ENCODE measurements at places on chromosomes 1 and 21.

DNA sequence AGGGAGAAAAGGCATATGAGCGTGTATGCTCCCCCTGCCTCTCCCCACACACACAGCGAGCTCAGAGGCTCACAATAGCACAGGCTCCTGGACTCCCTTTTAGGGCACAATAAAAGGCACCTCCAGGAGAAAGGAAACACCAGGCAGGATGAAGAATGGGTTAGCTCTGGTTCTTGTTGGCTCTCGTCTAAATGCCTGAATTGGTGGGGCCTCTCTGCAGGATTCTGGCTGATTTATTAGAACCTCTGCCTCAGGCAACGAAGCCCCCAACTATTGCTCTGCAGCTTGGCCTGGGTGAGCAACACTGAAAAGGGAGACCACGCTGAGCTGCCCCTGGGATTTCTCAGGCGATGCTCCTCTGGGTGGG, 590.9 kb upstream of the PLXNA2 start:
- DNase-seq: no peak

GRCh38 chr1:61053712-61054600, 28.4 kb upstream of the NFIA start:
- DNase-seq: no peak

DNA sequence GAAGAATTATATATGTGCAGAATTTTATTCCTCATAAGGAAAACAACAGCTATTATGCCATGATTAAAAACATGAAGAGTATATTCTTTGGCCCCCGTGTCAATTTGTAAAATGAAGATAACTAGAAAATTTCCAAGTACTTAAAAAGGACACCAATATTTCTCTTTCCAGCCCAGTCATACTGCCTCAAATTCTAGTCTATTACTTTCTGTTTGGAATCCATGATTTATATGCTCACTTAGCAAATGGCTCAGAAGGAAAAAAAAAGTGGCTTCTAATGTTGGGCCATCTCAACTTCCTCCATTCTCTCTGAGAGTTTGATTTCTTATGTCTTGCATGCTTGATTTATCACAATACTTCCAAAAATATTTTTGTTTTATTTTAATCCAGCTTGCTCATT, 1431.1 kb downstream of the AMY1C start:
- no peak for DNase-seq

GRCh38 chr1:48089356-48089891, 92.2 kb upstream of the TRABD2B start:
- no peak for DNase-seq

DNA sequence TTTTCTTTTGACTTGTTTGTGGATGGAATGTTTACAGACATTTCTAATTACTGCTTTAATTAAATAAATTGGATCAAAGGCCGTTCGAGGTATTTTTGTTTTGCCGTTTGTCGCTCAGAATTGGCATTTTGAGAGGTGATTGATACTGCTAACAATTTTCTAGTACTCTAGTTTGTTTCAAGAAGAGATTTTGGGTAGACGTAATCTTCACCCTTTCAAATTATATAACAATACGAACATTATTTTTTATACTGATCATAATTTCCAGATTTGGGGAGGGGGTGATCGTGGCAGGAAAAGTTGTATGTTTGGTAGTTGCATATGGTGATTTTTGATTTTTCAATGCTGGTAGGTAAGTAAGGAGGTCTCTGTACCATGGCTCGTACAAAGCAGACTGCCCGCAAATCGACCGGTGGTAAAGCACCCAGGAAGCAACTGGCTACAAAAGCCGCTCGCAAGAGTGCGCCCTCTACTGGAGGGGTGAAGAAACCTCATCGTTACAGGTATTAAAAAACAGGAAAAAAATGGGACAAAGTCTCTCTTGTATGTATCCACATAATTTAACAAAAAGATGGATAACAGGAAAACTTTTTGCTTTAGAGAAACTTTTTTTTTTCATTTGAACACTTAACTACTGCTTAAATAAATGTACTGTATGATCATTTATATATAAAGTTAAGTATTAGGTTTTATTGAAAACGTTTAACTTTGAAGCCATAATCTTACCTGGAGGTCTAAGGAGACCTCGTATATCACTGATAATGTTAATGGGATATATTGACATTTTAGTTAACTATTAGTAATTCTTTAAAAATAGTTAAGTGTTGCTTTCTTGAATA, 1.7 kb downstream of the H3-3A start:
- DNase-seq: no peak

DNA sequence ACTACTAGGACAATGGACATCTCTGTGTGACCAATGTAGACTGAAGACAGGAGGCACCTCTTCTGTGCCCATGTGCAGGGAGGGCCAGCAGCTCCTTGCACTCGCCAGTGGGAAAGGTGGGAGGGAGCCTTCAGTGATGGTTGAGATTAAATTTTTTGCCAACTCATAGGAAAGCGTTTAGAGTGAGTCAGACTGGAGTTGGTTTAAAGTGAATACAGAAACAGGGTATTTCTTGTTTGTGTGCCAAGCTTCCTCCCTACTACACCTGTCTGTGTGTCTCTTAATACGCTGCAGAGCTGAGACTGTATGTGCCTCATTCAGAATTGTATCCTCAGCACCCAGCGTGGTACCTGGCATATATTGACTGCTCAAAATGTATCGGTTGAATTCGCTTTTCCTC, 13.5 kb upstream of the COL16A1 start:
- no peak for DNase-seq

DNA sequence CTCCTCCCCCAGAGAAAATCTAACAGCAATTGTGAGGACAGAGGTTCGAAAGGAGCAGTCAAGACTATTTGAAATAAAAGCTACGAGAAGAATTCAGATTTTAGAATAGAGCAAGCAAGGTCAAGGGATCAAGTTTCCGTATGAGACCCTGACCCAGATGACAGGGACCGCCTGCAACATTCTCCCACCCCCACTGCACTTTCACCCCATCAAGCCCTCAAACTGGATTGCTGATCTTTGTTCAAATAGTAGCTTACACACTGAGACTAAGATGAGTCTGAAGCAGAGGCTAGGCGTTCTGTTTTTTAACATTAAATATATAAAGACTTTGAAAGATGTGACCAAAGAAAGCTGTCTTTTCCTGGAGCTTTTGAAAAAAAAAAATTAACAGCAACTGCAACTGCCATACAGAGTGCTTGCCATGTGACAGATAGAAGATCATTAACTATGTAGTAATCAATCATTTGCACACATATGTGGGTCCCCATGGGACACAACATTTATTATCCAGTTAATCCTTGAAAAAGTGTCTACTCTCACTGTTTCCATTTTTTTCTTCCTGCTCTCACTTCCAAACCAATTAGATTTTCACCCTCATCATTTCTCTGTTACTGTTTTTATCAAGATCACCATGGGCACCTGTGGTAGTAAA, 120.0 kb downstream of the GRIK1 start:
- no peak for DNase-seq

DNA sequence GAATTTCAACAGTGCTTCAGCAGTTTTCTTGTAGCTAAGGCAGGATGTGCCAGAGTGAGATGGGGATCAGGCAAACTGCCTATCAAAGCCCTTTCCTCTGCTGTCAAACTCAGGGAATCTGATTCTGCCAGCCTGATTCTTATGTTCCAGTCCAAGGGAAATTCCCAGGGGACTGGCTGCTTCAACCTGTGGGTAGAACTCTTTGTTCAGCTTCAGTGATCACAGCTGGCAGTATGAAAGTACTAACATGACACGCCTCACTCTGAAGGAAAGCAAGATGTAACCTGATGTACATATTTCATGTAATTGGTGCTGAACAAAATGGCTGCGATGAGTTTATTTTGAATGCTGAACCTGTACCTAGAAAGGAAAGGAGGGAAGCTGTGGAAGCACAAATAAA, 40.1 kb upstream of the SLC5A9 start:
- DNase-seq: no peak

GRCh38 chr1:221169447-221169889, 290.2 kb downstream of the HLX start:
- no peak for DNase-seq

GRCh38 chr1:53108646-53109580, 33.5 kb downstream of the SLC1A7 start:
- DNase-seq: no peak

- no peak for DNase-seq
These were observed 7.6 kb downstream of the ARHGEF10L start for GRCh38 chr1:17546946-17547670.

- no peak for DNase-seq
These were observed 31.2 kb upstream of the COL6A2 start for GRCh38 chr21:46066591-46067331.

GRCh38 chr1:97986041-97987005, 65.5 kb upstream of the DPYD start:
- no peak for DNase-seq

- DNase-seq: no peak
These were observed 63.6 kb downstream of the EPHB2 start for GRCh38 chr1:22773981-22774832.

DNA sequence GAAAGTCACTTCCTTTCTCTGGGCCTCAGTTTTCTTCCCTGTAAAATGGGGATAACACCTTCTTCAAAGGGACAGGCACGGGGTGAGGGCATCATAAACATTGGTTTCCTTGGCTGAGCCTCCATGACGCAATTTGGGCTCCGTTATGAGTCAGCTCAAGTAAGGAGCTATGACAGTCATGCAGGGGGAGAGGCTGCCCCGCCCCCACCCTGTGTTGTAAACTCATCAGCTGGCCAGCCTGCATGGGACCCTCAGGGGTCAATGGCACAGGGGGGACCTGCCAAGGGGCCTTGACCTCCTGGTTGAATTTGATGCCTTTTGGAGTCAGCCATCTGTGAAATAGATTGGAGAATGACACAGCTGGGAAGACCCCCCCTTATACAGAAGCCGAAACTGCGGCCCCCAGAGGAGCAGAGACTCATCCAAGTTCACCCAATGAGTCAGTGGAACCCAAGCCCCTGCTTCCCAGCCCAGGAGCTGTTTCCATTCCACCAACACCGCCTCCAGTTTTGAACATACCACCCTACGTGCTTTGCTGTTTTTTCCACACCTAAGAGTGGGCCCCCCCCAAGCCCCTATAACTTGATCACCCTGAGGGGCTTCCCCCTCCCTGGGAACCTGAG, 36.8 kb upstream of the RUNX3 start:
- DNase-seq: no peak

- no peak for DNase-seq
These were observed 1.8 kb upstream of the ZBTB48 start for GRCh38 chr1:6577831-6578525.
